ENCODE measurements at places on chromosomes 12 and 14.

DNA sequence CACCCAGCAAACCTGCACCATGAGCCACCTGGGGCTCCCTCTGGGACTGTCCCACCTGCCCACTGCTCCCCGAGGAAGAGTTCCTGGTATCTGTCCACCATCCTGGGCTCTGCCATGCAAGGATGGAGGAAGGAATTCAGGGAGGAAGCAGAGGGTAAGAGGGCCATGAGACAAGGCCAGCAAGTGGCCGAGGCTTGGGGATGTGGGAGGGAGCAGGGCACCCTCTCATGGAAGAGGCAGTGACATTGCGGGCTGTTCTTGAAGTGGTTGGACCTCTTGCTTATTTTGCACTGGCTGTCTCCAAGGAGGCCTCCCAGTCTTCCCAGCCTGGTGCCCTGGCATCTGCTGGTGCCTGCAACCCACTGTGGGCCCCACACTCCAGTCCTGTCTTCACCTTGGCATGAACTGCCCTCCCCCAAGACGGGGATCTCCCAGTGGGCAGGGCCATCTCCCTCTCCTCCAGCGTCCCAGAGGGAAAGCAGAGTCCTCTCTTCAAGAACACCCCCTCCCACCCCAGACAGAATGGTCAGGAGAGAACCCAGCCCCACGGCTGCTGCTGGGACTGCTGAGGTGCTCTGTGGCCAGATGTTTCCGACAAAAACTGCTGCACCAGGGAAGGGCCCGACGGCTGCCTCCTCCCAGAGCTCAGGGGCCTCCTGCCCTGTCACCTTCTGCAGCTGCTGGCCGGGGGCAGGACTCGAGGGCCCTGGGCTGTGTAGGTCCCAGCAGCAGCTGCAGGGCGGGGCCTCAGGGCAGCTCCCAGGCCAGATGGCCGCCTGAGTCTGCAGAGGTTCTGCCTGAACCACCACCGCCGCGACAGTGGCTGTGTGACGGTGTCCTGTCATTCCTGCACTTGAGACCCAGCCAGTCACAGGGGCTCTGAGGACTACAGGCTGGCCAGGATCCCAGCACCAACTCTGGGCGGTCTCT is 1.8 kb upstream of the AKT1 start:
- no peaks in the 10 kb centered on the region for H3K27me3 ChIP-seq
- DNase-seq: no peak

DNA sequence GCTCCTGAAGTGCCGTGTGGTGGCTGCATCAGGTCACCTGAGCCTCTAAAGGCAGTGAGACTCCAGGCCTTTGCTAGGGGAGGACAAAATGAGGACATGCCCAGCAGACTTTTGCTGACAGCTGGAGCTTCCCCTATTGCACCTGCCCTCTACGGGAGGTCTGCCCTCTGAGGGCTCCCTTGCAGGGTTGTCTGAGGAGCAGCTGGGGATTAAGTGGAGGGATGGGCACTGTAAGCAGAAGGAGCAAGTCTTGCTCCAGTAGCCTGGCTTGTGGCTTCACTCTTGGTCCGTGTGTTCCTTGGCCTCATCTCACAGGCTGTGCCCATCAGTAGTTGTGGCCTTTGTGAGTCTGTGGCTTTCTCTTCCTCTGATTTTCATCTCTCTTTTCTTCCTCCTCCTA is 66.9 kb upstream of the NRXN3 start:
- no peak overlapping the region for H3K4me3 ChIP-seq
- H3K27me3 ChIP-seq: no peaks in the 10 kb centered on the region
- no peaks in the 10 kb centered on the region for H3K4me1 ChIP-seq
- H3K27ac ChIP-seq: no peak overlapping the region

- H3K4me3 ChIP-seq: no peak overlapping the region
- H3K27ac ChIP-seq: no peak overlapping the region
- no peak for DNase-seq
- H3K4me1 ChIP-seq: no peaks in the 10 kb centered on the region
Observed at GRCh38 chr12:102702447-102703114, 214.5 kb downstream of the PAH start.

DNA sequence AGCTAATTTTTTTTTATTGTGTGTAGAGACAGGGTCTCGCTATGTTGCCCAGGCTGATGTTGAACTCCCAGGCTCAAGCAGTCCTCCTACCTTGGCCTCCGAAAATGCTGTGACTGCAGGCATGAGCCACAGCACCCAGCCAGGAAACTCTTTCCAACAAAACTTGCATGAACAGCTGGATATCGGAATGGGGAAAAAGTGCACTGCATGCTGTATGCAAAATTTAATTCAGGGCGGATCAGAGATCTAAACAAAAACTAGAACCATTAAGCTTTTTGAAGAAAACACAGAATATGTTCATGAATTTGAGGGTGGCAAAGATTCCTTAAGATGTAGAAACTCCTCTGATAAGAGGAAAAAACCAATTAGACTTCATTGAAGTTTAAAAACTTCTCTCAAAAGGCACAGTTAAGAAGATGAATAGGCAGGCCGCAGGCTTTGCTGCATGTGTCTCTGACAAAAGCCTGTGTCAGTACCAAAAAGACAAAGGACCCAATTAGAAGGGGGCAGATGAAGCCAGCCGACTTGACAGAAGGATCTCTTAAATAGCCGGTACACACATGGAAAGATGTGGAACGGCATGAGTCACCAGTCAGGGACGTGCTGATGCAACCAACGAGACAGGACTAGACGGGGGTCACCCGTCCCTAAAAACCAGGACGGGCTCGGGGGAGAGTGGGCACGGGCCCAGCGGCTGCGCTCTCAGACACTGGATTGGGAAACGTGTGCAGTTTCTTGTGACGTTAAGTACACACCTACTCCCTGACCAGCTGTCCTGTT is 34.8 kb upstream of the MMP17 start:
- H3K4me3 ChIP-seq: no peak overlapping the region
- peaks cover 43% of the 10 kb centered on the region for H3K36me3 ChIP-seq
- H3K27ac ChIP-seq: no peak overlapping the region

DNA sequence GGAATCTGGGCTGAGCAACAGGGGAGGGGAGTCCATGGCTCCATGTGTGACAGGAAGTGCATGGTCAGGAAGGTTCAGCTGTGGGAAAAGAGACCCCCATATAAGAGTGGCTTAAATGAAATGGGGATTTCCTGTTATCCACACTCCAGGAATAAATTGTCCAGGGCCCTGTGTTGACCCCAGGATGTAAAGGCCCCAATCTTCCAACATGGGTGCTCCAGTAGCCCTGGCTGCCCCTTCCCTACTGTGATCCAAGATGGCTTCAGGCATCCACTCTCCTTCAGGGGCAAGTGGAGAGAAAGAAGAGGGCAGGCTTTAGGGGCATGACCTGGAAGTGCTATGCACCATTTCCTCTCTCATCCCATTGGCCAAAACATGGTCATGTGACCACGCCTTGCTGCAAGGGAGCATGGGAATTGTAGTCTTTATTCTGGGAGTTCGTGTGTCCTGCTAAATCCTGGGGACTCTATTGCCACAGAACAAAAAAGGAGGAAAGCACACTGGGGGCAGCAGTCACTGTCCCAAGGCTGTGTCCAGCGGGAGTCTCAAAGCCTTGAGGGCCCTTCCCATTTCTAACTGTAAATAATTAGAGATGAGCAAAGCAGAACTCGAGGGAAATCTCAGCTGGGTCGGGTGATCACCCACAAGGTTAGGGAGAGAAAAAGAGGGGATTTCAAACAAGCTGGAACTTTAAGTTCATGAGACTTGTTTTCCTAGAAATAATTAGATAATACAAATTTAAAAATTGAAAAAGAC is 289.2 kb downstream of the ADGRD1 start:
- H3K27ac ChIP-seq: no peak overlapping the region
- no peaks in the 10 kb centered on the region for H3K36me3 ChIP-seq
- H3K27me3 ChIP-seq: no peaks in the 10 kb centered on the region
- DNase-seq: no peak
- H3K4me1 ChIP-seq: no peaks in the 10 kb centered on the region

GRCh38 chr12:113005762-113006161 is 27.4 kb downstream of the OAS2 start:
- H3K27ac ChIP-seq: no peak overlapping the region
- no peak for DNase-seq
- H3K36me3 ChIP-seq: peaks cover 89% of the 10 kb centered on the region
- H3K27me3 ChIP-seq: no peaks in the 10 kb centered on the region
- H3K4me3 ChIP-seq: no peak overlapping the region

GRCh38 chr14:31543969-31544799 is 17.0 kb upstream of the NUBPL start:
- peak; percentile 9 for DNase-seq
- no peak overlapping the region for H3K4me3 ChIP-seq
- no peaks in the 10 kb centered on the region for H3K36me3 ChIP-seq
- H3K27ac ChIP-seq: no peak overlapping the region
- H3K4me1 ChIP-seq: no peaks in the 10 kb centered on the region

DNA sequence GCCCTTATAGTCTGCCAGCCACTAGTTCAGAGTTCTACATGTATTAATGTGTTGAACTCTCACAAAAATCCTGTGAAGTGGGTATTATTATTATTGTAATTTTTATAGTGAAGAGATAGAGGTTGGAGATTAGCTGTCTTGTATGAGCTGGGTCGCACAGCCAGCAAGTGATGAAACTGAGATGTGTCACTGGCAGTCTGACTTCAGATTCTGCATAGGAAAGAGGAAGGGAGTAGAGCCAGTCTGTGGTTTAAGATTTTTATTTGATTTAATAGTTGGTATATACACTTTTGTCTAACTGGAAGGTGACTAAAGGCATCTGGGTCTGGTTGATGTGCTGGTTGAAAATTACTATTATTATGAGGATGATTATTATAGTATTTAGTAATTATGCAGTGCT is 5.8 kb upstream of the FRS2 start:
- H3K4me3 ChIP-seq: no peak overlapping the region
- DNase-seq: no peak
- H3K27me3 ChIP-seq: no peaks in the 10 kb centered on the region
- peaks cover 4% of the 10 kb centered on the region for H3K4me1 ChIP-seq
- H3K27ac ChIP-seq: no peak overlapping the region

GRCh38 chr14:33917661-33918060 is 33.2 kb downstream of the EGLN3 start:
- no peak overlapping the region for H3K4me3 ChIP-seq
- no peak overlapping the region for H3K27ac ChIP-seq
- no peaks in the 10 kb centered on the region for H3K4me1 ChIP-seq
- no peak for DNase-seq

- peaks cover 2% of the 10 kb centered on the region for H3K36me3 ChIP-seq
- peaks cover 27% of the 10 kb centered on the region for H3K4me1 ChIP-seq
- no peaks in the 10 kb centered on the region for H3K27me3 ChIP-seq
- no peak overlapping the region for H3K4me3 ChIP-seq
- no peak overlapping the region for H3K27ac ChIP-seq
Observed at GRCh38 chr12:56261503-56262232, 3.5 kb upstream of the ANKRD52 start.

- H3K4me1 ChIP-seq: no peaks in the 10 kb centered on the region
- H3K27ac ChIP-seq: no peak overlapping the region
- no peaks in the 10 kb centered on the region for H3K27me3 ChIP-seq
- H3K36me3 ChIP-seq: no peaks in the 10 kb centered on the region
Observed at GRCh38 chr12:105948331-105948730, 190.4 kb downstream of the NUAK1 start.

DNA sequence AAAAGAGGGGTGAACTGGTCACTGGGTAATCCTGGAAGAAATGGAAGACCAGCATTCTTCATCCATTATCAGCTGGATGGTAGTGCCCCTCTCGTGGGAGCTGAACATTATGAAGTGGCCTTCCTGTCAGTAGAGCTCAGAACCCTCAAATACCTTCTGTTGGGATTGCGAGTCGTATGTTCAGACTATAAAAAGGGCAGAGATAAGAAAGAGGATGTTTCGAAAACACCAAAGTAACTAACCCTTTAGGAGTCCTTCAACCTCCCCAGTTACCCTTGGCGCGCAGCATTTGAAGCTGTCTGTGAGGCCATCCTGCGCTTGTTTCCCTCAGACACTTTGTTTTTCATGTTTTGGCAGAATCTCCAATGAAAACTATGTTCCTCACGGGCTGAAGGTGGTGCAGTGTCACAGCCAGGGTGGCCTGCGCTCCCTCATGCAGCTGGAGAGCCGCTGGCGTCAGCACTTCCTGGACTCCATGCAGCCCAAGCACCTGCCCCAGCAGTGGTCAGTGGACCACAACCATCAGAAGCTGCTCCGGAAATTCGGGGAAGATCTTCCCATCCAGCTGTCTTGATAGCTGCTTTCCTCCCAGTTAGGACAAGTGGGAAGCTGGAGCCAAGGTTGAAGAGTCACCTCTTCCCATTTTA is 19.3 kb upstream of the GALNT16 start:
- H3K27ac ChIP-seq: no peak overlapping the region
- no peak overlapping the region for H3K4me3 ChIP-seq
- peaks cover 19% of the 10 kb centered on the region for H3K36me3 ChIP-seq
- H3K27me3 ChIP-seq: no peaks in the 10 kb centered on the region
- DNase-seq: no peak

GRCh38 chr14:58815794-58816193 is 178.0 kb downstream of the DACT1 start:
- H3K27ac ChIP-seq: no peak overlapping the region
- H3K36me3 ChIP-seq: no peaks in the 10 kb centered on the region

- no peak overlapping the region for H3K27ac ChIP-seq
- H3K4me3 ChIP-seq: no peak overlapping the region
- H3K27me3 ChIP-seq: no peaks in the 10 kb centered on the region
- H3K36me3 ChIP-seq: peaks cover 100% of the 10 kb centered on the region
Observed at GRCh38 chr12:46365951-46366379, 6.6 kb downstream of the SLC38A2 start.

DNA sequence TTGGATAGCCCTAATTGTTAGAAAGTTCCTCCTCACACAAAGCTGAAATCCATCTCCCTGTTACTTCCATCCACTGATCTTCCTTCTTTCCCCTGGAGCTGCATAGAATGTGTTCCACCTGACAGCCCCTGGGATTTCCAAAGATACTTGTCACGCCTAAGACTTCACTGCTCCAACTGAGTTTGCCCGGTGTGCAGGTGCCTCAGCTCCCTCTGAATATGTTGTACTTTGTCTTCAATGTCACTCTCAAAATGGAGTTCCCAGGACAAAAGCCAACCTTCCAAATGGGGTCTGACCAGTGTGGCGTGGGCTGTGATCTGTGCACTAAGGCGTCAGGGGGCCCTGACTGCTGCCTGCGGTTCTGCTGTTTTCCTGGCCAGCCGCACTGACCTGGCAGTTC is 42.8 kb downstream of the CACNA2D4 start:
- no peak overlapping the region for H3K4me3 ChIP-seq
- no peak for DNase-seq
- H3K27me3 ChIP-seq: no peaks in the 10 kb centered on the region
- H3K4me1 ChIP-seq: no peaks in the 10 kb centered on the region
- H3K36me3 ChIP-seq: no peaks in the 10 kb centered on the region

GRCh38 chr12:63995512-63995911 is 151.0 kb downstream of the SRGAP1 start:
- no peak overlapping the region for H3K4me3 ChIP-seq
- no peak for DNase-seq
- H3K36me3 ChIP-seq: no peaks in the 10 kb centered on the region
- no peaks in the 10 kb centered on the region for H3K27me3 ChIP-seq
- no peaks in the 10 kb centered on the region for H3K4me1 ChIP-seq
- H3K27ac ChIP-seq: no peak overlapping the region

Measured in natural killer cell (primary cell).